CD4-positive, alpha-beta T cell (primary cell): ENCODE measurements at places on chromosomes 13 and 19. TPM values are rescaled to one million over a fixed set of nuclear protein-coding genes. Genes with fewer than 3 reads are reported as not detected.
A peak's percentile ranks its signal among the peaks of the same experiment; 100 is the strongest.

KLHL26 gene
- total RNA-seq: 13.7 TPM

DNA sequence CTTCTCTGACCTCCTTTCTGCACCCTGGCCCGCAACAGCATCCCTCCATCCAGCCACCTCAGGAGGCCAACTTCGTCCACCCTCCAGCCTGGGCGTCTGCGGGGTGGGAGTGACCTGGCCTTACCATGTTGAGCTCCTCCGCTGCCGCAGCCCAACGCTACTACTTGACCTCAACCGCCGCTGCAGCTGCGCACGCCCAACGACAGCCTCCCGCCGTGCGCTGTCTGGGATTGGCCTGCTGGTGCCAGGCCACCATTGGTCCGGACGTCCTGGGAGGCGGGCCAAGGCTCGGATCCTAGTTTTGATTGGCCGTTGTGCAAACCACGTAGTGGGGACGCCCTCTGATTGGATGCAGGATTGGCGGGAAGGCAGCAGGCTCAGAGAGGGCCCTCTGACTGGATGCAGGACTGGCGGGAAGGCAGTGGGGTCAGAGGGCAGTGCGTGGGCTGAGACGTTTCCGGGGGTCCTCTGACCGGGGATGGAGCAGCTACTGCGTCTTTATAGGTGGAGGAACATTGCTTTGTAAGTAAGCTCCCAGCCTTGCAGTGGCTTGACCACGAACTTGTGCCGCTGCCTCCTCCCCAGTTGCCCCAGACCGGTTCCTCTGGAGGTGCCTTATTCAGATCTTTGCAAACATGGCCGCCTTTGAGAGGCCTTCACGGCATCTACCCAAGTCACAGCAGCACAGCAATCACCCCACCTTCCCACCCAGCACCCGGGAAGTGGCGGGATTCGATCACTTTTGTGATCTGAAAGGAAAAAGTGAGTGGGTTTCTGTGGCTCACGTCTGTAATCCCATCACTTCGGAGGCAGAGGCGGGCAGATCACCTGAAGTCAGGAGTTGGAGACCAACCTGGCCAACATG is at the start of gene TUBA3C:
TSS of gene TUBA3C (minus strand) at position 204 of the 865 bp plus-strand sequence. CDS start at position 127, 77 bp downstream.
- no peaks in the 10 kb centered on the region for H3K27me3 ChIP-seq
- no peaks in the 10 kb centered on the region for H3K4me1 ChIP-seq
- H3K4me3 ChIP-seq: no peak within 1 kb of the TSS
- H3K36me3 ChIP-seq: no peaks in the 10 kb centered on the region
- H3K27ac ChIP-seq: no peak within 1 kb of the TSS

ZNF426 gene
- total RNA-seq: 15.3 TPM

- peak within 1 kb of the TSS; percentile 97 for H3K4me3 ChIP-seq
- peak within 1 kb of the TSS; percentile 87 for H3K27ac ChIP-seq
- H3K4me1 ChIP-seq: peaks cover 40% of the 10 kb centered on the region
- H3K36me3 ChIP-seq: peaks cover 50% of the 10 kb centered on the region
- no peak for DNase-seq
Observed at GRCh38 chr19:36115453-36116343, at the start of gene TBCB. Gene TBCB (plus strand): TSS chr19:36115468. CDS start chr19:36115561, 93 bp downstream.

GRCh38 chr13:110197026-110197425 is 109.9 kb downstream of the COL4A1 start:
- no peaks in the 10 kb centered on the region for H3K4me1 ChIP-seq
- H3K27ac ChIP-seq: no peak overlapping the region
- H3K36me3 ChIP-seq: no peaks in the 10 kb centered on the region
- DNase-seq: no peak
- H3K27me3 ChIP-seq: peaks cover 3% of the 10 kb centered on the region

CLEC17A gene
- total RNA-seq: not detected

DNA sequence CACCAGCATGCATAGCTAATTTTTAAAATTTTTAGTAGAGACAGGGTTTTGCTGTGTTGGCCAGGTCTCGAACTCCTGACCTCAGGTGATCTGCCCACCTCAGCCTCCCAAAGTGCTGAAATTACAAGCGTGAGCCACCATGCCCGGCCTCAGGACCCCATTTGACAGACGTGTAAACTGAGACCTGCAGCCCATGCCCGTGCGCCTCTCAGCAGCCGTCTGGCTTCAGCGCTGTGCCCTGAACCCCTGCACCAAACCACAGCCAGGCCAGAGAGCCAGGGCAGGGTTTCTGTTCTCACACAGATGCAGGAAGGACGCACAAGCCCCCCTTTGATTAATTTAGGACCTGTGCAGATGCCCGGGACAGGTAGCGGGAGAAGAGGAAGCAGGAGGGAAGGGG is 7.3 kb upstream of the FFAR1 start:
- H3K4me1 ChIP-seq: no peaks in the 10 kb centered on the region
- no peak overlapping the region for H3K4me3 ChIP-seq

- H3K4me1 ChIP-seq: no peaks in the 10 kb centered on the region
- no peaks in the 10 kb centered on the region for H3K27me3 ChIP-seq
- DNase-seq: no peak
- no peaks in the 10 kb centered on the region for H3K36me3 ChIP-seq
- no peak overlapping the region for H3K4me3 ChIP-seq
- H3K27ac ChIP-seq: no peak overlapping the region
Observed at GRCh38 chr13:109725297-109725696, 61.1 kb downstream of the IRS2 start.

GRCh38 chr19:12912571-12912970 is 6.5 kb downstream of the SYCE2 start:
- no peak overlapping the region for H3K4me3 ChIP-seq
- no peaks in the 10 kb centered on the region for H3K27me3 ChIP-seq
- H3K4me1 ChIP-seq: peaks cover 23% of the 10 kb centered on the region
- no peak overlapping the region for H3K27ac ChIP-seq
- DNase-seq: no peak
- H3K36me3 ChIP-seq: no peaks in the 10 kb centered on the region

BRSK1 gene
- 2.7 TPM for total RNA-seq

DNA sequence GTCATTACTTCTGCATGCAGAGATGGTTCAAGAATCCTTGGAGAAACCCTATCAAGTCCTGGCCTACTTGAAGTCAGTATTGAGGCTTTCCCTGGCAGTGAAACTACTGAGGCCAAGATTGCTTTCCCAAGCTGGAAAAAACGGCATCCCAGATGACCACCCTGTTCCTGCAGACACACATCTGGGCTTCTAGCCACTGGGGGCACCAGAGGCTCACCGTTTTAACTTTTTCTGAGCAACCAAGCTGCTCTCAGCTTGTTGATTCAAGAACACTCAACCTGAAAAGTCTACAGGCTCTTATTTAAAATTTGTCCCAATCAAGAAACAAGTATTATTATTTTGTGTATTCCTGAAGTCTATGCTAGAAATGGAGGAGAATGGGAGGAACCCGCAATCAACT is 66.6 kb downstream of the SPRYD7 start:
- no peaks in the 10 kb centered on the region for H3K36me3 ChIP-seq
- no peak overlapping the region for H3K27ac ChIP-seq
- no peak for DNase-seq
- H3K27me3 ChIP-seq: no peaks in the 10 kb centered on the region
- no peak overlapping the region for H3K4me3 ChIP-seq
- H3K4me1 ChIP-seq: no peaks in the 10 kb centered on the region

DNA sequence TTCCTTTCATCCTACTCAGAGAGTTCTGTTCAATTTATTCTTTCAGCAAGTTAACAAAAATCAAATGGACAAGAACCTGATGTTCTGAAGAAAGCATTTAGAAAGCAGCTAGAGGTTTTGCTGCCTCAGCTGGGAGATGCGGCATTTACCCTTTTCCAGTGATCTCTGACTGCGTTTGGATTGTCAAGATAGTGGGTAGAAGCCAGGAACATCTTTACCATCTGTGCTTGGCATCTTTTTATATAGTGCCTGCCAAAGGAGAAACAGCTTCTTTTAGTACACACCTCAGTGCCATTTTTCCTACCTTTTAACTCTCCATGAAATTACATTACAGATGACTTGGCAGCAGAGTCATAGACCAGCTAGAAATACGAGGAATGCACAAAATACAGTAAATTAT is 680.8 kb downstream of the SLITRK1 start:
- H3K36me3 ChIP-seq: no peaks in the 10 kb centered on the region
- H3K27me3 ChIP-seq: no peaks in the 10 kb centered on the region
- H3K4me1 ChIP-seq: no peaks in the 10 kb centered on the region
- no peak for DNase-seq

DNA sequence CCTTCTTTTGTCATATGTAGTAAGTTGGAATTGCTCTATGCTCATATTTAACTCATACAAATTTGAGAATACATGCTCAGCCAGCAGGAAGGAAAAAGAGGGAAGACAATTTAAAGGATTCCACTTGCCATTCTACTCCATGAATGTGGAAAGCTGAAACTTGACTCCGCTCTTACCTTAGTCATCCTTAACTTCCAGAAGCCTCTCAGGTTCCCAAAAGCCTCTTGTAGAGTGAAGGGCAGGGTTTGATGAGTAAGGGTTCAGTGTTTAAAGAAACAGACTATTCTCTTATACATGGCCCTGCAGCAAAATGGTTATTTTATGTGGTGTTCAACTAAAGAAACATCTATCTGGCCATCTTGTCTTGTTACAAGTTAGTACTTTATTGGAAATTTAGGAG is 27.1 kb downstream of the FAM124A start:
- no peaks in the 10 kb centered on the region for H3K27me3 ChIP-seq
- H3K27ac ChIP-seq: no peak overlapping the region
- no peak overlapping the region for H3K4me3 ChIP-seq
- DNase-seq: no peak
- H3K4me1 ChIP-seq: no peaks in the 10 kb centered on the region
- no peaks in the 10 kb centered on the region for H3K36me3 ChIP-seq

DNA sequence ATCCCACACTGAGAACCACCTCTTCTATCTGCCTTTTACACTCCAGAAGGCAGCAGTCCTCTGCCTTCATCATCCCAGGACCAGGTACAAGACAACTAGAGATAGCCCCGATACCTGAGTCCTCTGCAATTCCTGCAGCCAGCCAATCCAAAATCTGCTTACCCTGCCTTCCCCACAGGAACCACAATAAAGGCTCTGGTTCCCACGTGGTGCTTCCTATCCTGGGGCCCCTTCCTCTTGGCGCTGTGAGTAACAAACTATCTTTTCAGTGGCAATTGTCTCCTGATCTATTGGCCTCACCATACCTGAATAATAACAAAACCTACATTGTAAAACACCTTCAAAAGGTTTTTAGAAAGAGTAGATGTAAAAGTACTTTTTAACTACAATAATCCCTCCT is 63.1 kb downstream of the ZDHHC20 start:
- H3K36me3 ChIP-seq: peaks cover 38% of the 10 kb centered on the region
- peak; percentile 7 for DNase-seq
- no peak overlapping the region for H3K27ac ChIP-seq
- peaks cover 22% of the 10 kb centered on the region for H3K4me1 ChIP-seq

RNF17 gene
- total RNA-seq: 0.28 TPM

DNA sequence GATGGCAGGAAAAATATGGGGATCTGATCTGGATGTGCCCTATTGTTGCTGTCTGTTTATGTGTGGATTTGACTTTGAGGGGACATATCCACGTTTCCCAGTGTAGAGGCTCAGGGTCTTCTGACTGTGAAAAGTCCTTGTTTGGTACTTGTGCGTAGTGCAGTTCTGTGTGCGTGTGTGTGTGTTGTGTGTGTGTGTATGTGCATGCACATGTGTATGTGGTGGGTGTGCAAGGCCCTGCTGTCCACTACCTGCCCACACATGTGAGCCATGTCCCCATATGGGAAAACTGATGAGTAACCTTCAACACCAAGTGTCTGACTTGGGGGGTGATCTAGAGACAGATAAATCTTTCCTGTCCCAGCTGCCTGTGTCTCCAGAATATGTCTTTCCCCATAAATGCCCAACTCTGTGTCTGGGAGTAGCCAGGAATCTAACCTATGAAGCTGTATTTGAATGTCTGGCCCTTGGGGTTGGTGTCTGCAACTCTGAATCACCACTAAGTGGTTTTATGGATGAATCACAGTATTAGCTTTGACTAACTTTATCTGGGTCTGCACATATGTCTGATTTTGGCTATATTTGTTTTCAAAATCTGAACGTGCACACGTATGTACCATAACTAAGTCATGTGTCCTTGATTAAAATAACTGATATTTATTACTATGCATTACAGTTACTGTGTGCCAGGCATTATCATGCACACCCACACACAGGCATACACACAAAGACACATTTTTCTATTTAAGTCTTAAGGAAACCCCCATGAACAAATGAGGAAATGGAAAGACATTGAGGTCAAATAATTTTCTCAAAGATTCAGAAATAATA is 17.4 kb downstream of the KLK2 start:
- no peak overlapping the region for H3K27ac ChIP-seq

DNA sequence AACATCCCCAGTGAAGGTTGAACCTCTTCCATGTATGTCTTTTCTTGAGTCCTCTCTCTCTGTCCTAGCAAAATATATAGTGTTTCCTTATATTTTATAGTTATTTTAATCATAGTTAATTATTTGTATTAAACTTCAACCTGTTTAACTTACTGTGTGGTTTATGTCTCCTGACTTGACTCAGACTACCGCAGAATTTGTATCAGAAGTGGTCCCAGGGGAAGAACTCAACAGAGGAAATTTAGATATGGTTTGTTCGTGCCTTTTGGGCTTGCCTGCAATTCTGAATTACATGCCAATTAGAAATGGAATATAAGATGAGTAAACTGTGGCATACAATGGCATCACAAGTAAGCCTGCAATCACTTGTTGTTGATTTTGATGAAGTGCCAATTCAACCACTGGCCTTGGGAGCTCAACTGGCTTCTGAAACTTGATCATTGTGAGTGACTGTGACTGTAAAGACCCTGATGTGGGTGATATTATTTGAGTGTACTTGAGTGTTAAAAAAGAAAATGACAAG is 1459.5 kb upstream of the PCDH20 start:
- no peaks in the 10 kb centered on the region for H3K36me3 ChIP-seq
- no peak for DNase-seq
- no peaks in the 10 kb centered on the region for H3K4me1 ChIP-seq
- no peak overlapping the region for H3K4me3 ChIP-seq

LINGO3 gene
- total RNA-seq: 0.39 TPM

GRCh38 chr19:13005861-13006370 is 10.6 kb downstream of the NFIX start:
- no peak overlapping the region for H3K4me3 ChIP-seq
- DNase-seq: no peak
- H3K4me1 ChIP-seq: no peaks in the 10 kb centered on the region
- no peaks in the 10 kb centered on the region for H3K36me3 ChIP-seq
- H3K27ac ChIP-seq: no peak overlapping the region

GRAMD1A gene
- 221 TPM for total RNA-seq

- peaks cover 20% of the 10 kb centered on the region for H3K4me1 ChIP-seq
- H3K27me3 ChIP-seq: no peaks in the 10 kb centered on the region
- H3K4me3 ChIP-seq: no peak overlapping the region
- no peak for DNase-seq
Observed at GRCh38 chr19:14395262-14395661, 14.0 kb downstream of the ADGRE5 start.
